Fibroblast of the aortic adventitia (primary cell): ENCODE measurements at places on chromosomes 2 and 18. TPM values are rescaled to one million over a fixed set of nuclear protein-coding genes. Genes with fewer than 3 reads are reported as not detected.

Gene MARCO
- total RNA-seq, result not detected in 2 replicates

Gene POTEI
- total RNA-seq, result not detected in 2 replicates

Gene HK2
- 20.0 and 35.4 TPM in 2 replicates for total RNA-seq

Gene NOL4
- total RNA-seq, result not detected in 2 replicates

Gene ONECUT2
- total RNA-seq, result under 0.01 TPM in 2 replicates

Gene TLX2
- total RNA-seq, result not detected in 2 replicates

Gene ACOXL
- total RNA-seq, result not detected in 2 replicates

Gene ECEL1
- total RNA-seq, result not detected in 2 replicates

Gene REG3A
- total RNA-seq, result not detected in 2 replicates

Gene CYP27A1
- 10.5 and 42.8 TPM in 2 replicates for total RNA-seq

Gene COL4A4
- total RNA-seq, result 1.1 and 2.6 TPM in 2 replicates

Gene ACTR3
- total RNA-seq, result 130 and 236 TPM in 2 replicates

Gene EFR3B
- 0.99 and 1.1 TPM in 2 replicates for total RNA-seq

Gene IL1RL2
- 1.7 and 9.8 TPM in 2 replicates for total RNA-seq

Gene SEMA4F
- 2.8 and 3.6 TPM in 2 replicates for total RNA-seq

Gene DIPK1C
- total RNA-seq, result not detected in 2 replicates

Gene CD8B2
- total RNA-seq, result not detected in 2 replicates

Gene OTOS
- not detected in 2 replicates for total RNA-seq

Gene MYO5B
- 0.09 and 0.16 TPM in 2 replicates for total RNA-seq

Gene CLIP4
- total RNA-seq, result 73.5 and 97.1 TPM in 2 replicates

Gene ACAA2
- 56.8 and 80.1 TPM in 2 replicates for total RNA-seq

Gene RESP18
- not detected in 2 replicates for total RNA-seq

Gene SNED1
- total RNA-seq, result 77.5 and 105 TPM in 2 replicates

Gene BMP10
- not detected in 2 replicates for total RNA-seq

Gene PROKR1
- total RNA-seq, result not detected in 2 replicates

Gene CELF4
- total RNA-seq, result not detected in 2 replicates

Gene NDUFB3
- total RNA-seq, result 70.3 and 198 TPM in 2 replicates

Gene MOGAT1
- total RNA-seq, result not detected in 2 replicates

Gene CAPN13
- total RNA-seq, result not detected in 2 replicates

Gene RAMP1
- 3.1 and 3.4 TPM in 2 replicates for total RNA-seq

Gene DSG1
- total RNA-seq, result not detected in 2 replicates

Gene CDH7
- not detected in 2 replicates for total RNA-seq

Gene SIGLEC15
- 8.4 TPM in 1 of 2 replicates, not detected in the other for total RNA-seq

Gene ZAP70
- total RNA-seq, result 0.25 TPM in 1 of 2 replicates, not detected in the other

Gene TEX44
- not detected in 2 replicates for total RNA-seq

Gene SLC23A3
- total RNA-seq, result 1.6 and 3.1 TPM in 2 replicates

Gene GAD1
- not detected in 2 replicates for total RNA-seq

Gene PER2
- 1.9 and 10.8 TPM in 2 replicates for total RNA-seq

Gene PTPN18
- 22.2 and 25.8 TPM in 2 replicates for total RNA-seq

Gene CNGA3
- 0.18 TPM in 1 of 2 replicates, not detected in the other for total RNA-seq

Gene UGT1A9
- not detected in 2 replicates for total RNA-seq

Gene IL36RN
- total RNA-seq, result not detected in 2 replicates

Gene UGT1A3
- not detected in 2 replicates for total RNA-seq

Gene GATA6
- total RNA-seq, result 22.5 and 34.0 TPM in 2 replicates

Gene EFHD1
- total RNA-seq, result 0.45 and 0.49 TPM in 2 replicates

Gene PDK1
- total RNA-seq, result 5.6 and 16.4 TPM in 2 replicates

Gene ERFE
- total RNA-seq, result 2.8 and 3.4 TPM in 2 replicates

Gene CENPO
- total RNA-seq, result 5.5 and 35.3 TPM in 2 replicates

Gene ABCG8
- not detected in 2 replicates for total RNA-seq

Gene PKDCC
- 19.7 and 57.8 TPM in 2 replicates for total RNA-seq

Gene ZNF804A
- total RNA-seq, result 4.7 and 12.9 TPM in 2 replicates

Gene TTN
- total RNA-seq, result 0.16 and 5.5 TPM in 2 replicates

Gene KCNS3
- 0.36 TPM in 1 of 2 replicates, not detected in the other for total RNA-seq

Gene SOX11
- 0.54 TPM in 1 of 2 replicates, not detected in the other for total RNA-seq
